CD4-positive, alpha-beta T cell treated with Interleukin-6 at 100 ng/mL for 8 hours (primary cell): ENCODE measurements at places on chromosomes 3 and 15.

GRCh38 chr15:77282333-77282732 lies 137.6 kb downstream of the PEAK1 start:
- no peak for DNase-seq

GRCh38 chr15:68415061-68415460 lies 16.9 kb downstream of the ITGA11 start:
- no peak for DNase-seq

DNA sequence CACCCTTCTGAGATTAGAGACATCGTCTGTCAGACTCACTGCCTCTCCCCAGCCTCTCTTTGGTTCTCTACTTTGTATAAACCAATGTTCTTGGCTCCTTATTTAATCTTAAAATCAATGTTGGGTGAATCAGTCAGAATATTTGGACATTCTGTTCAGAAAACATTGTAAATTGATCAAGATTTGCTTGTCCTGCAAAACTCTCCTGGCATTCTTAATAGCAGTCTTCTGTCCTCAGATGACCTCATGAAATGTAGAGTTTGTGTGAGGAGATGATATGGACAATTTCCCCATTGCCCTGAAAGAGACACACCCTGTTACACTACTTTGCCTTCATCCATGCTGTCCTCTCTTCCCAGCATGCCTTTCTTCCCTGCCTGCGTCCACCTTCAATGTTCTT lies 33.6 kb downstream of the CD200R1L start:
- DNase-seq: no peak

GRCh38 chr3:161559177-161559998 lies 62.8 kb downstream of the OTOL1 start:
- no peak for DNase-seq

DNA sequence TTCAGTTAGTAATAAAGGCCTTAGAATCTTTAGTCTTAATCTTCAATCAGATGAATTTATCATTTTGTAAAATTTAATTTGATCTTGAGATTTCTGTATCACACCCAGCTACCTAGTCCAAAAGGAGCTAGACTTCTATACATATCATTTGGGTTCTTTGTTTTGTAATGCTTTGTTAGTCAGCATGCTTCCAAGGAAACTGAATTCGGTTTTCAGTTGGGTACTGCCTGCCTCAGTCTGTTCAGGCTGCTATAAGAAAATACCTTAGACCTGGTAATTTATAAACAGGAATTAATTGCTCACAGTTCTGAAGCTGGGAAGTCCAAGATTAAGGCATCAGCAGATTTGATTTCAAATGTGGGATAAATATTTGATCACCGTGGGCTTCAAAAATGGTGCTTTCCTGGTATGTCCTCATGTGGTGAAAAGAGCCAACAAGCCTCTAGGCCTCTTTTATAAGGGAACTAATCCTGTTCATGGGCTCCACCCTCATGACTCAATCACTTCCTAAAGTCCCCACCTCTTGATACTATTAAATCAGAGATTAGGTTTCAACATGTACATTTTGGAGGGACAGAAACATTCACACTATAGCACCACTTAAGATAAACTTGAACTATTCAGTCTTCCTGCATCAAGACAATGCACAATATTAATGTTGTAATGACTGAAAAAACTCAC lies 800.7 kb downstream of the NAALADL2 start:
- DNase-seq: no peak

DNA sequence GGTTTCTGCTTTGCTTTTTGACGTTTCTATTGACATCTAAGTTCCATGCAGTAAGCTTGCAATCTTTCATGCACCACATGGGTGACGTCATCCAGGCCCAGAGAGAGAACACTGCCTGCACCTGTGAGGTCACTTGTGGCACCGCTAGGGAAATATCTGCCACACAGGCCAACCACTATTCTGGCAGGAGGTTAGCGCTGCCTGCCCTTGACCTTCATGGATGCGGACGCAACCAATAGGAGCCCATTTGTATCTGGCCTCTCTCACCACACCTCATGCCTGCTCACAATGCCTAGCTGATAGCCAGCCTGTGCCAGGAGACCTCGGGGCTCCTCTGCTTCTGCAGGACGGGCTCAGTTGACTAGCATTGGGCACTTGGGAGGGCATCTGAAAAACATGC lies 55.8 kb upstream of the PRR23E start:
- DNase-seq: no peak

DNA sequence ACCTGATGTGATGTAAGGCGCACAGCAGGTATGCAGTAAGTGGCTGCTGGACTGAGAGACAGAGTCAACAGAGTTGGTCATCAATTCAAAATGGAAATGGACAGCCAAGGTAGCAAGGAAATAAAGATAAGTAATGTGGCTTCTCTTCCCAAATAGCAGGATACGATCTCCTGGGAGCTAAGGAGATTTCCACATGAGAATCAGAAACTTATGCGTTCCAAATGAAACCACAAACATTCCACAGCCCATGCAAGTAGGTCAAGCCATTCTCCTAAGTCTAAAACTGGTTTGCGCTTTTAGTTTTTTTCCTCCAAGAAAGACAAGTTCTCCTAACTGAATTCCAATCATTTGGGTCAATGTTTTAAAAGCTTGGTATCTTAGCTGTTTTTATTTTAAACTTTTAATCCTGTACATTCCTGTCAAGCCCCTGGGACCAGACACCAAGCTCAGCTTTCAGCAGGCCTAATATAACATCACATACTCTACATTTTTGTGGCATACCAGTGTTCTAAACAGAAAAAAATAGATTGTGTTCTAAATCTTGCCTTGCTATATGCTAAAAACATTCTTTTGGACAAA lies 73.7 kb upstream of the TSPAN3 start:
- no peak for DNase-seq

DNA sequence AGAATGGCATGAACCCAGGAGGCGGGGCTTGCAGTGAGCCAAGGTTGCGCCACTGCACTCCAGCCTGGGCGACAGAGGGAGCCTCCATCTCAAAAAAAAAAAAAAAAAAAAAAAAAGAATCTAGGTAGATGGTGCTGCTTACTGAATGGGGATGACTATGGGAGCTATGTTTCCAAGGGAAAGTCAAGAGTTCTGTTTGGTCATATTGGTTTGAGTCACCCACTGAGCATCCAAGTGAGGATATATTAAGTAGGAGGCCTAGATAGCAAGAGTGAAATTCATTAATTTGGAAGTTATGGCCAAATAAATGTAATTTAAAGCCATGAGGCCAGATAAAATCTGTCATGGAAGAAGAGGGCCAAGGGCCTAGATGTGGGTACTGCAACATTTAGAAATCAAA lies 9.0 kb upstream of the UACA start:
- no peak for DNase-seq

DNA sequence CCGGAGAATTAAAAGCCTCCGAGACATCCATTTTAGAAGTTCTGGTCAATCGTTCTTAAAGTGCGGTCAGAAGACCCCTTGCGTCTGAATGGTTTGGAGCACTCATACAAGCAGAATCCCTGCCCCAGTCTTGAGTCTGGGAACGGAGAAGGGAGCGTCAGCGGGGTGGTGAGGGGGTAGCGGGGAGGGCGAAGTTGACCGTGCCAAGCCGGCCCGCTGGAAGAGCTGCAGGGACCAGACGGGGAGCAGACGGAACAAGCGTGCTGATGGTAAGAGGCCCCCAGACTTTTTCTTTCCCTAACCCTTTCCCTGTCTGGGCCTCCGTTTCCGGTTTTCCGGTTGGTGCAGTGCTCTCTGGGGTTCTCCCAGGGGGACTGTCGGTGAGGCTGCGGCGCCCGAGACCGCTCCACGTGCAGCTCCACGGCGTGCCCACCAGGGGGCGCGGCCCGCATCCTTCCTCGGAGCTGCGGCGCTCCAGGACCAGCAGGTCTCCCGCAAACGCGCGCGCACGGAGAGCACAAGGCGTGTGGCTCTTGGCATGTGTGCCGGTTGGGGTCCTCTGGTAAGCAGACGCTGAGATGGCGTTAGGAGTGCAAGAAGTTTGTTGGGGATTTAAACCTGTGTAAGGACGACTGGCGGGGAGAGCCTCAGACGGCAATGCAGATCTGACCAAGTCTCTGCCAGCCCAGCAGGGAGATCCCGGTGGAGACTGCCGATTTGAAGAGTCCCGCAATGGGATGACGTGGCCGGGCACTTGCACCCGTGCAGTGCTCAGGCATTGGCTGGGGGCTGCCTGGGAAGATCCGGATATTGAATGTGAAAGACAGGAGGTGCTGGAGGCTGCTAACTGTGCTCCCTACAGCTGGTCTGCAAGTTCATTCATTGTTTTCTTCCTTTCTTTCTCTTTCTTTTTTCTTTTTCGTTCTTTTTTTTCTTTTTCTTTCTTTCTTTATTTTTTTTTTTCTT lies 19.2 kb upstream of the CORO2B start:
- peak; percentile 62 for DNase-seq

- DNase-seq: no peak
Measured at GRCh38 chr15:64351265-64351664, 4.7 kb downstream of the CSNK1G1 start.

DNA sequence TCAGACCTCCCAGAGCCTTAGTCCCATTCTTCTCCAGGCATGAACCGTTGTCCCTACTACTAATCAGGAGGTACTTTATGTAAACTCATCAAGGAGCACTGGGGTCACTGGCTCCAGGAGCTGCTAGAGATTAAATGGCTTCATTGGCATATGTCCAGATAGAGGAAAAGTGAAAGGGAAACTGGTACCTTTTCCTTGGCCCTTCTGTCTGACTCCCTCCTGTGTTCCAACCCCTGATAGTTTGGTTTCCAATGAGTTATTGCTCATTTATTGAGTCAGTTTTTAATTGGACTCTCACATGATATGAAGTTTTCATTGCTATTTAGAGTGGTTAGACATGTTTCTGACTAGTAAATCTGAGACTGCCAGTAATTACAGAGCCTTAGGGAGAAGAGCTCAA lies 130.5 kb upstream of the BFSP2 start:
- no peak for DNase-seq

GRCh38 chr3:36372534-36372935 lies 7.8 kb upstream of the STAC start:
- no peak for DNase-seq

GRCh38 chr3:113585228-113585627 lies 52.9 kb downstream of the SIDT1 start:
- DNase-seq: no peak

GRCh38 chr3:9302425-9303181 lies 53.2 kb upstream of the SRGAP3 start:
- peak; percentile 73 for DNase-seq

GRCh38 chr15:81728726-81729125 lies 317.1 kb downstream of the MEX3B start:
- no peak for DNase-seq

GRCh38 chr15:74906067-74906449 lies 593 bp downstream of the FAM219B start:
- peak; percentile 14 for DNase-seq

GRCh38 chr3:50274371-50275104 lies 4.3 kb upstream of the LSMEM2 start:
- peak; percentile 69 for DNase-seq

DNA sequence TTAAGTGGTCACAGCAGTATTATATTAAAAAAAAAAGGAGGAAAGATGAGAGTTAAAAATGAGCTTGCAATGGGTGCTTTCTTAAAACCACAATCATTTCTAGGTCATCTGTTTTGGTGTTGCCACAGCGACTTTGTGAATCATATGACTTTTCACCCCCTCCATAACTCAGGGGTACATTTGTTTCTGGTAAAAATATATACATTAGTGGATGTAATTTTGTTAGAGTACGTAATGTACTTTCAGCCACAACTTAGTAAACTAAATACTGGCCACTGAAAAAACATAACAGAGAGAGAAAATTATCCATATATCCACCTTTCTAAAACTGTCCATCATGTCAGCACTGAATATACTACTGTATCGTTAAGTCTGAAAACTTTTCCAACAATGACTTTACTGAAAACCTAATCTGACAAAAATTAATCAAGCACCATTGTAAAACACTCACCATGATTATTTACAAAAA lies 3.4 kb downstream of the ANKRD28 start:
- peak; percentile 27 for DNase-seq

DNA sequence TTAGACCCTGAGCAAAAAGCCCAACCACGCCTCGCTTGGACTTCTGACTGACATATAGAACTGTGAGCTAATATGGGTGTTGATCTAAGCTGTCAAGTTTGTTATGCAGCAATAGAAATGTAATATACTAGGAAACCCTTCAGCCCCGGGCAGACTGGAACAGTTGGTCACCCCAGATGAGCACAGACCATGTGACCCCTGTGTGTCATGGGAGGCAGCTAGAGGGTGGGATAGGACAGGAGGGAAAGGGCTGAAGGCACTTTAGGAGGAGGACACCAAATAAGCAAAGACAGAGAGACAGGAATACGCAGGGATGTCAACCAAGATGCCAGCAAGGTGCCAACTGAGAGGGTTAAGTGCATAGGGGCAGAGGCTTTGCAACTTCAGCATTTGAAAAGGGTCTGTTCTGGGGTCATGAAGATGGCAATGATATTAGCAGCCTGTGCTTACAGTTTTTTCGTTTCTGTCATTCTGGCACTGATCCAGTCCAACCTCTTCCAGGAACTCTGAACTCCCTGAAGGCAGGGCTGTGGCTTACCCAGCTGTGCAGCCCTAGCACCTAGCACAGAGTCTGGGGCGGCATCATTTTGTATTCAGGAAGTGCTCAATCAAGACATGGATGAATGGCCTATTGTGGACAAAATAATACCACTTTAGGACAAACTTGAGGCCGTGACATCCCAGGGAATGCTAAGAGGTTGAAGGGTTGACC lies 51.4 kb downstream of the HES1 start:
- DNase-seq: no peak

DNA sequence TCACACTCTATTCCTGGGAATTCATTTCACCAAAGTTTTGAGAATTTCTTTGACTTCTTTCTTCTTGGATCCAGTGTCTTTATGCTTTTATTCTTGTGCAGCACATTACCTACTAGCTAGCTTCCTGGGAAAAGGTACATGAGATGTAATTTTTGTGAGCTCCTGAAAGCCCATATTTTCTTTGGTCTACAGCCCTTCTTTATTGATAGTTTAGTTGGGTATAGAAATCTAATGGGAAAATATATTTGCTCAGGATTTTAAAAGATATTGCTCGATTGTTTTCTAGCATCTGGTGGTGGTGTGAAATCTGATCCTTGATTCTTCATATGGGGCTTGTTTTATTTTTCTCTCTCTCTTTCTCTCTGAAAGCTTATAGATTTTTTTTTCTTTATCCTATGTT lies 45.8 kb downstream of the FOXB1 start:
- DNase-seq: no peak

DNA sequence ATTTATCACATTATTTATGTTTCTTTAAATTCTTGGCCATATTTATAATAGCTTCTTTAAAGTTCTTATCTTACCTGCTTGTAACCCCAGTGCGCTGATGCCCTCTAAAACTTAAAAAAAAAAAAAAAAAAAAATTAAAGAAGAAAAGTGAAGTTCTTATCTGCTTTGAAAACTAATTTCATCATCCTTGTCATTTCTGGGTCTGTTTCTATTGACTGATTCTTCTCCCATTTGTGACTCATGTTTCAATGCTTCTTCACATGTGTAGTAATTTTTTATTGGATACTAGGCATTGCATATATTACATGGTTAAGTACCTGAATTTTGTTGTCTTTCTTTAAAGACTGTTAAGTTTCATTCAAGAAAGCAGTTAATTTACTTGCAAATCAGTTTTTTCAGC lies 3.4 kb upstream of the SEC22A start:
- no peak for DNase-seq

- DNase-seq: no peak
Measured at GRCh38 chr15:59244337-59244736, 37.7 kb downstream of the LDHAL6B start.
